Muscle of leg (tissue), 16 donors: ENCODE measurements at places on chromosomes 12 and 14. TPM values are rescaled to one million over a fixed set of nuclear protein-coding genes. Genes with fewer than 3 reads are reported as not detected.

The FOXN4 gene
- 0.04 TPM for total RNA-seq

The ENDOU gene
- 0.31 TPM for total RNA-seq

The B4GALNT1 gene
- 1.4 TPM for total RNA-seq

The LBHD2 gene
- 0.09 TPM for total RNA-seq
